Neuronal stem cell (in vitro differentiated cells): ENCODE measurements at places on chromosomes 1 and 21.

GRCh38 chr1:213977486-213977842, 10.3 kb upstream of the PROX1 start:
- no peak for DNase-seq

- DNase-seq = no peak
Observed at GRCh38 chr1:94014635-94015488, 105.6 kb upstream of the GCLM start.

DNA sequence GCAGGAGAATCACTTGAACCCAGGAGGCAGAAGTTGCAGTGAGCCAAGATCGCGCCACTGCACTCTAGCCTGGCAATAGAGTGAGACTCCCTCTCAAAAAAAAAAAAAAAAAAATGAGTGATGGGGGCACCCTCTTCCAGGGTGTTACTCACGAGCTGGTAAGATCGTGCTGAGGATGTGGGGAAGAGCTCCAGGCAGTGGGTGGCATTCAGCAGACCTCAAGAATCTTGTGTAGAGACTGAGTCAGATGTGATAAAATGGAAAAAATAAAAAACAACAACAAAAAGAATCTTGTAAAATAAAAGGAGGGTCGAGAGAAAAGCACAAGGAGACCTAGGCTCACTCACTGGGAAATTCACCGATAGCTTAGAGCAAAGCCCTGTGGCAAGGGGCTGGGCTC, 38.5 kb downstream of the EPHA2 start:
- DNase-seq = no peak

DNA sequence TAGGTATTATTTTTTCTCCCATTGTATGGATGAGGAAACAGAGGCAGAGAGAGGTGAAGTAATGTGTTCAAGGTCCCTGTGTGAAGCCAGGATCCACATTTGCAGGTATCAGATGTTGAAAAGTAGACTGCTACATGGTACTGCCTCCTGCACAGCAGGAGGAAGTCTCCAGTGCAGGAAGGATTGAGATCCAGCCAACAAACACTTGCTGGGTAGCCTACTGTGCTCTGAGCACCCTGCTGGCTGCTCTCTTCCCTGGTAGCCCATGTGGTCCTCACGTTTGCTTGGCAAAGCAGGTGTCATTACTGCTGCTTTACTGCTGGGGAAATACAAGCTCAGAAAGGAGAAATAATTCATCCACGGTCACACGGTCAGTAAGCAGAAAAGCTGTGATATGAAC, 21.3 kb upstream of the GRIK3 start:
- DNase-seq = no peak

DNA sequence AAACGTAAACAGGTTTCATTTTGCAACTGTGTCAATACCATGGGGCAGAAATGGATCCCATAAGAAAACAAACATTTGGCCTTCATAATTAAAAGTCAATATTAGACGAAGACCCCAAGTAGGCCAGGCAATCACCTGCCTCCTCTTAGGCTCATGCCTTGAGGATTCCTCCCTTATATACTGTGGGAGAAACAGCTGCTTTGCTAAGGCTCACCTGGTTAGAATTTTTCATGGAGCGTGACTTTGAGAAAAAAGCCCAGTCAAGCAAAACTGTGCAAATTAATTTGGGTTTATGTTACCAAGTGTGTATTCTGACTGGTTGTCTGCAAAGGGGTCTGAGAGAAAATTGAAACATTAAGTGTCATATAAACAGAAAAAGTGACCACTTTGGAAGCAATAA, 605.3 kb upstream of the USP24 start:
- no peak for DNase-seq

DNA sequence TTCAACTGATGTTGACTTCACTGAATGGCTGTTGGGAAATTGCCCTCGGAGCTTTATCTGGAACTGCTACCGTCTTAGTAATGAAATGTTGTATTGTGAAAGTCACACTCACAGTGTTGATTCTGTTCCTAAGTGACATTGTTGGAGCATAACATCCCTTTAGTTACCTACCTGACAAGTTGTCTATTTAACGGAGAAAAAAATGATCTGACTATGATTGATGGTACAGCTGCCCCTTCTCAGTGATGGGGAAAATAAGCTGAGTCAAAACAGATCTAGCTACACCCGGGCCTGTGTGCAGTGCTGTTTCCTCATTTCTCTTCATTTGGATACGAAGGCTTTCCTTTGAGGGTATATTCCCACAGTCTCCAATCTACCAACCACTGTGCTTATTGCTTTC, 472.3 kb upstream of the BRINP3 start:
- DNase-seq = no peak

DNA sequence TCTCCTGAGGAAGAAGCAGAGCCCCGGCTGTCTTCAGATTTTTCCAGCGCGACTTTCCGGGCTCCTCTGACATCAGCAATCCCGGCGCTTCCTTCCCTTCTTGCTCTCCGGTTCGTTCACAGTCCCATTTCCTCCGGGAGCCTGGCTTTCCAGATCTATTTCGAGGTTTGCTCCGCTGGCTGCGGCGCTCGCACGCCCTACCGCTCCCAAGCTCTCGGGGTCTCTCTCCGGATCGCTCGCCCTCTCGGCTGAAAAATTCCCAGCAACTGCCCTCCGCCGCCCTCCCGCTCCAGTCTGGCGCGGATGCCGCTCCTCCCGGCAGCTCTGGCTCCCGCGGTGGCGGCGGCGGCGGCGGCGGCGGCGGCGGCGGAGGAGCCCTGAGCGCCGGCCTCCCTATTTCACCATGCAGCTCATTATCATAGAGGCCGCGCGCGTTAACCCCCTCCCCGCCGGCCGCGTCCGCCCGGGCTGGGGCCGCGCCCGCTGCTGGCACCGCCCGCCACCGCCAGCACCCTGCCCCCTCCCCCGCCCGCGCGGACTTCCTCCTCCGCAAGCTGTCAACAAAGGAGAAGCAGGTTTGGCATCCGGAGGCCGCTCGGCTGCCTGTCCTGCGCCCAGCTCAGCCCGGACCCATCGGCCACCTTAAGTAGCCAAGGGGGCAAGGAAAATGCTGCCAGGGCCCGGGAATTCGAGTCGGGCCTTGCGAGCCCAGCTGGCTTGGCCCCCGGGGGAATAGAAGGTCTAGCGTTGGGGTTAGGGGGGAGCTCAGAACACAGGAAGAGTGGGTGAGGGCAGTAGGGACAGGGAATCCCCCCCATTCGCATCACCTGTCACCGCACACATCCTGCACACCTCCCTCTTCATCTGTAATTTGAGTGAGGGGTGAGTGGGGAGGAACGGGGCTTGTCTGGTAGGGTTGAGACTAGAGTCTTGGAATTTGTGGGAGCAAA, at the start of gene PLXNA2:
PLXNA2 (minus strand) TSS at position 418 of the 950 bp plus-strand sequence. CDS start 26,462 bp downstream, outside the sequence.
- DNase-seq = peak; percentile 79
